NCI-H1417 treated with DMSO at 0.1 percent for 48 hours (cell line): ENCODE measurements at places on chromosomes 1 and 21.

DNA sequence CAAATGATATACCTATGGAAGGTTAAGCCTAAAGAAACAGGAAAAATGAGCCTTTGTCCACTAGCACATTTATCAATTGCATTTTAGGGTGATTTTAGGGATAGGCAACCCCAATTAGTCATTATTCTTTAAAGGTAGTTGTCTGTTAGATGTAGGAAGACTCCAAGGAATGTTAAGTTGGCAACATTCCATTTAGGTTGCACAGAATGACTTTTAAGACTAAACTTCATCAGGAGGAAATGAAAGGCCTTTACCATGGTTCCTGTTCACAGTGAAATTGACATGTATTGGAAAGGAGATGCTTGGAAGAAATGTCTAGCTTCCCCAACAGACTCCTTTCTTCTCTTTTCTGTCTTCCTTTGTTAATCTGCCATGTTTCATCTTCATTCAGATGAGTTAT is 1.6 kb upstream of the APOBEC4 start:
- DNase-seq = no peak

DNA sequence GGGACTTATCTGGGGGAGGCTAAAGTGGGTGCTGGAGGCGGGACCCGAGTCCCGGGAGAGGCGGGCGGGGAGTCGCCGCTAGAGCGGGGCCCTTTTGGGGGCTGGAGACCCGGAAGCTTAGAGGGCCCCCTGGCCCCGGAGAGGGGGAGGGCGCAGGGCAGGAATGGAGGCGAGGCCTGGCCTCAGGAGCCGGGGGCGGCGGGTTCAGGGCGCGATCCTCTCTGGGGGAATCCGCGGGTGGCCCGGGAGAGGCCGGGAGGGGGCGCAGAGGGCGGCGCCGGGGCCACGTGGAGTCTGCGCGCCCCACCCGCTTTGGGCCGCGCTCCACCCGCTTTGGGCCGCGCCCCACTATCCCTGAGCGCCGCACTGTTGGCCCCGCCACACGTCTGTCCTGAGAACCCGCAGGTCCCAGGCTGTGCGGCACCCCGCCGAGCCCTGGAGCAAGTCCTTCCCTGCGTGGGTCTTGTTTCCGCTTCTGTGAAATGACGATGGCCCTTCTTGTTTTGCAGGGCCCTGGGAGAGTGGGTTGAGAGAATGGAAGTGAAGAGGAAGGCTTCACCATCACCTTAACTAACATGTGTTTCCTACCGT is 84.4 kb downstream of the NKAIN1 start:
- DNase-seq = no peak

- no peak for DNase-seq
These were observed 122.5 kb upstream of the FOXD3 start for GRCh38 chr1:63199706-63200335.

DNA sequence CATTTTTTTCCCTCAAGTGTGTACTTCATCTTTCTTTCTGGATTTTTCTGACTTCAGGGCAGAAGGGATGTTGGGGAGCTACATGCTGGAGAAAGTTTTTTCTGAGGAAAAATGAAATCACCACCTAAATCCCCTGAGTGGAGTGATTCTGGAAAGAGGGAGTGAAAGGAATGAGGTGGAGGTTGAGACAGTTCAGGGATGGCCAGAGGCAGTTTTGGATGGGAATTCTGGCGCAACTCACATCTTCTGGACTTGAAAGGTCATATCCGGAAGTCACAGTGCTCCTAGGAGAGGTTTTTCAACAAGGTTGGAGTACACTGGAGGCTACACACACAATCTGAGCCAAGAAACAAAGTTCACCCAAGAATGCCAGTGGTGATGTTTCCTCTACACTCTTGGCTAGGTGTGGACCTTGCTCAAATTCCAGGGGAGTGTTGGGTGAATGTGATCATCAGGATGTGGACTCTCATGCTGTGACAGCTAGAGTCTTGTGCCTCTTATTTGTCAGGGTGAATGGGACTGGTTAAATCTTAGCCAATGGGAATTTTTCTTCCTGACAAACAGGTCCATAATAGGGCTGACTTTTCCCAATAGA is 161.5 kb downstream of the HLX start:
- DNase-seq = no peak

GRCh38 chr1:36157973-36158826 is 2.2 kb downstream of the MAP7D1 start:
- no peak for DNase-seq

- no peak for DNase-seq
These were observed 6.2 kb downstream of the C1orf210 start for GRCh38 chr1:43279161-43279560.

- no peak for DNase-seq
These were observed 351.2 kb downstream of the HHIPL2 start for GRCh38 chr1:222196736-222197135.

- DNase-seq = no peak
These were observed 100.4 kb downstream of the GALNT2 start for GRCh38 chr1:230167419-230167852.

DNA sequence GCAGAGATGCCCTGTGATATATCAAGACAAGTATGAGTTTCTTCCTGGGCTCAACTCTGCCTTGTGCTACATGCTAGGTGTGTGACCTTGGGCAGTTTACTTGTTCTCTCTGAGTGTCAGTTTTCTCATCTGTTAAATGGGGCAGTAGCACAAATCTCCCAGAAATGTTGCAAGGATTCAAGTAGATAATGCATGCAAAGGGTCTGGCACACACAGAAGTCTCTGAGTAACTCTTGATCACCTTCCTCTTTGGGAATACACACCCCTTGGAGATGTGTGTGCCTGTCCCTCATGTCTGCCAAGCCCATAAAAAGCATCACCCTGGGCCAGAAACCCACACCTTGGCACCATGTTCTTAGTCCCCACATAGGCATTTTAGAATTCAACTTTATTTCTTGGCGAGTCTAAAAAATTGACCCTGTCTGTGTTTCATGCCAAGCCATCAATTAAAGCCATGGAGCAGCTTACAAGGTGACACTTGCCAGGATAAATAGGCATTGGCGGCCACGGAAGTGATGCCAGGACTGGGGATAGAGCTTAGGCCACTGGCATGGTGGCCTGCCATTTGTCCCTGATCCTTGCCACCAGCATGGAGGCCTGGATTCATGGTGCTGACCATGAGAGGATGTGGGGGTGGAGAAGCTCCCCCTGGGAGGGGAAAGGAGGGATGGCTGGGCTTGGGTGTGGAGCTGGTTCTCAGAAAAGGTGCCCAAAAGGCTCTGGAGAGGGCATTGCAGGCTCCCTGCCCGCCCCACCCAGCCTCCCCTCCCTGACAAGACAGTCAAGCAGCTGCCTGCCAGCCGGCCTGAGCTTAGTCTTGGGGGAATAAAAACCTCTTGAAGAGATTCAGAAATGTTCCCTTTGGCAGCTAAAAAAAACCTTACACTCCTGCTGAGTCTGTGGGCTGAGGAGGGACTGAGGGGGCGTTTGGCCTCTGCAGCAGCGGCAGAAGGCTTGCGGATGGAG is 118.0 kb upstream of the IPO9 start:
- DNase-seq = no peak

DNA sequence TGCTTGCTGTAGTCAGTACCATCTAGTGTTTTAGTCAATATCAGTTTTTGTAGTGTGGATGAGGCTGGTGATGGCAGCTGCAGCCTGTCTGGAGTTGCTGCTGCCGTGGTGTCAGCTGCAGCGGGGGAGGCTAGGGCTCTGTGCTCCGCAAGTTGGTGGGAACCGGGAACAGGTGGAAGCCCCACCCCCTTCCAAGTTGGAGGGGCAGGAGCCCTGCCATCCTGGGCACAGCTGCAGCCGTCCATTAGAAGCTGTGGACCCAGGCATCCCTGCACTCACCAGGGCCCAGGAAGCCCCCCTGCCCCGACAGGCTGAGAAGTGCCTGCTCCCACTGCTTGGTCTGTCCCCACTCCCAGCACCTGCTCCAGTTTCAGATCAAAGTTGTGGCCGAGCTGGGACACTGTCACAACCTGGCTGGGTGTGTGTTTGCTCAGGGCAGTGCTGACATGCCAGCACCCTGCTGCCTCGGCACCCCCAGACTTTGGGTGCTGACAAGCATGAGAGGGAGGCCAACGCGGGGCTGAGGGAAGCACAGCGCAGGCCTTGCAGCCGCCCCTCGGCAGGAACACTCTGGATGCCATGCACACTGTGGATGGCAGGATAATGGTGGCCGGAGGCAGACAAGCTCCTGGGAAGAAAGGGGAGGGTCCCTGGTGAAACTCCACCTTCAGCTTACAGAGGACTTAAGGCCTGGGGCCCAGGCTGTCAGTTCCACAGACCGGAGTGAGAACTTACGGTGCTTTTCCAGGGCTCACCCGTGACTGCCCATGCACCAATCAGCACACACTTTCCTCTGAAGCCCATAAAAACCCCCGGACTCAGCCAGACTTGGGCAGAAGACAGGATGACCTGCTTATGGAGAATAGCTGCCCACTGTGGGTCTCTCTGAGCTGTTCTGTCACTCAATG is 86.9 kb downstream of the ADARB1 start:
- DNase-seq = no peak

DNA sequence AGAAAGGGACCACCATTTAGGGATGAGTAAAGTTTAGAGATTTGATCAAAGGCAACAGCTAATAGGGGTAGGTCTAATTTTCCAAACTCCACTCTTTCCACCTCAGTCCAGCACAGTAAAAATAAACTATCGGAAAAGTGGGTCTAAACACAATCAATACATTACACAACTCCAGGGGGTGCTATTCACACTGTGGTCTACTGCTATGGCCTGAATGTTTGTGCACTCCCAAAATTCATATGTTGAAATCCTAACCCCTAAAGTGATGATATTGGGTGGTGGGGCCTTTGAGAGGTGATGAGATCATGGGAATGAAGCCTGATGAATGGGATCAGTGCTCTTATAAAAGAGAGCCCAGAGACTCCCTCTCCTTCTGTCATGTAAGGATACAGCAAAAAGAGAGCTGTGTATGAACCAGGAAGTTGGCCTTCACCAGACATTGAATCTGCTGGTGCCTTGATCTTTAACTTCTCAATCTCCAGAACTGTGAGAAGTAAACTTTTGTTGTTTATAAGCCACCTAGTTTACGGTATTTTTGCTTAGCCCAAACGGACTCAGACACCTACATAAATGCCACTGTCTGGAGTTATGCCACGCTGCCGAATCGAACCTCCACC is 193.9 kb downstream of the OMA1 start:
- DNase-seq = no peak

DNA sequence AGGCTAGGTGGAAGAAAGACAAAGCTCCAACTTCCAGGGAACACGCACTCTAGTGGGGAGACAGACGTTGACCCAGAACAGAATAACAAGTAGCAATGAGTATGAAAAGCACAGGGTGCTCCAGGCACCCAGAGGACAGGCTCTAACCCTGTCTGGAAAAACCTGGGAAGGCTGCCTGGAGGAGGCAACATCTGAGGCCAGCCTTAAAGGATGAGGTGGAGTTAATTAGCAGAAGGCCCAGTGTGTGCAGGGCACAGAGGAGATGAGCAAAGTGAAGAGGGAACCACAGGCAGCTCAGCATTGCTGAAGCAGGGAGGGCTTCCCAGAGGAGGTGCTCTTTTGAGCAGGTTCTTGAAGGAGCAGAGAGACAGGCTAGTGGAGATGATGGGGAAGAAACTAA is 126.7 kb upstream of the KLHDC7A start:
- DNase-seq = no peak

DNA sequence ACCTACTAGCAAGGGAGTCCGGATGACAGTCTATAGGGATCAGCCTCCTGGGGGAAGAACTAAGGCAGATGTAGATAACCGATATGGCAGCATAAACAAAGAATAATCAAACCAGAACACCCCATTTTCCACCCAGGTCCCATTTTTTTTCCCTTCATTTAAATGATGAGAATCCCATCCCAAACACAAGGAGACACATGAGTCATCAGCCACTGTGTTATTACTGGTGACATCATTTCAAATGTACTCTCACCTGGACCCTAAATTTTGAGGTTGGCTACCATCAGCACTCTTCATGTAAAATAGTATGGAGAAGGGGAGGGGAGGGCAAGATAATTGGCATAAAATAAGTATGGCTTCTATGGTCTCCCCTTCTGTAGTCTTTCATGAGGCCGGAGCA is 108.9 kb upstream of the GUCA2B start:
- DNase-seq = no peak

- DNase-seq = no peak
These were observed 7.9 kb upstream of the KAZN start for GRCh38 chr1:14590411-14591180.

DNA sequence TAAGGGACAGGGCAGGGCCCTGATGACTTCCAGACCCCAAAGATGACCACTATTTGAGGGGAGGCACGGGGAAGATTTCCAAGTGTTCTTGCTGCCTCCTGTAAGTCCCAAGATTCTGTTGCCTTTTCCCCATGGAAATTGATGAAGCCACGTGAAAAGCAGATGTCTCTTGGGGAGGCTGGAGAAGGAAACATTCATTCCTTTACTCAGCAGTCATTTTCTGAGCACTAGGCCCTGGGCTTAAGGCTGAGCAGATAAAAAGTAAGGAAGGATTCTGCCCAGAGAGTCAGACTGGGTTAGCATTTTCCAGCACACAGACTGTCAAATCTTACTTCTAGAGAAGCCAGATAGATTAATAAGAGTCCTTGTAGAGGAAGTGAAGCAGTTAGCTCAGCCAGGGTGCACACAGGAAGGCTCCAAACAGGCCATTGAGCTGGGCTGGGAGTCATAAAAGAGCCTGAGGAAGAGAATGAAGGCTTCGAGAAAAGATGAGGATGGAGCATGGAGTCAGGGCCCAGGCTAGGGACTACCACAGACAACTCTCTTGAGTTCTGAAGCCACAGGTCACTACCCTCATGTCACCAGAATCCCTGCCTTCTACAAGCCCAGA is 10.1 kb downstream of the EXTL1 start:
- DNase-seq = no peak

- DNase-seq = no peak
These were observed 12.4 kb downstream of the LAMC2 start for GRCh38 chr1:183198463-183198862.

- DNase-seq = no peak
These were observed 306.3 kb downstream of the LMX1A start for GRCh38 chr1:165050246-165050645.

GRCh38 chr1:38997034-38997900 is 6.2 kb downstream of the AKIRIN1 start:
- DNase-seq = no peak

DNA sequence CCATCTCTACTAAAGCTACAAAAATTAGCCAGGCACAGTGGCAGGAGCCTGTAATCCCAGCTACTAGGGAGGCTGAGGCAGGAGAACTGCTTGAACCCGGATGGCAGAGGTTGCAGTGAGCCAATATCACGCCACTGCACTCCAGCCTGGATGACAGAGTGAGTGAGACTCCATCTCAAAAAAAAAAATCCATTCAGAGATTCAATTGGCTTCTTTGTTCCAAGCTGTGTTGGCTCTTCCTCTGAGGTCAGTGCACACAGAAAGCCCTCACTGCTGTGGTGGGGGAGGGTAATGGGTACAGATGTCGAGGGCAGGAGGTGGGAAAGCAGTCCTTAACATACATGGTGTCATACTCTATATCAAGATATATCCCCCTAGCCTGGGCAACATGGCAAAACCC is 14.7 kb downstream of the TIE1 start:
- no peak for DNase-seq
